ENCODE measurements at places on chromosomes 5 and 9.

DNA sequence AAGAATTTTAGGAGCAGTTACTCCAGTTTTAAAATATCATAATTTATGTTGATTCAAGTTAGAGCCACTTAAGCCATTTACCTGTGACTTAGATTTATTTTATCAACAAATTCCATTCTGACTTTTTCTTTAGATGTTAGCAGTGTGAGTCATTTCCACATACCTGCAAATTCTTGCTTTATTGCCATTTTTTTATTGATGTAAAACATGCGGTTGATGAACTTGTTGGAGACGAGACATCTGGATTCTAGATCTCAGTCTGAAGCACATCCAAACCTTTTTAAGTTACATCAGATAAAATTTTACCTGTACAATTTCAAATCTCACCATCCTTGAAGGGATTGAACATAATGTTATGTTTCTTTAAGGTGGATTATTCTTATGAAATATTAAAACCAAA lies 240.9 kb downstream of the IRX1 start:
- H3K27me3 ChIP-seq, result no peaks in the 10 kb centered on the region
- H3K4me3 ChIP-seq, result no peak overlapping the region
- DNase-seq, result no peak
- H3K27ac ChIP-seq, result no peak overlapping the region

GRCh38 chr9:72046630-72047456 lies 13.6 kb downstream of the C9orf57 start:
- H3K4me1 ChIP-seq, result peaks cover 7% of the 10 kb centered on the region
- H3K27me3 ChIP-seq, result no peaks in the 10 kb centered on the region
- H3K27ac ChIP-seq, result no peak overlapping the region
- DNase-seq, result no peak
- H3K36me3 ChIP-seq, result no peaks in the 10 kb centered on the region

- peaks cover 31% of the 10 kb centered on the region for H3K4me1 ChIP-seq
- H3K27me3 ChIP-seq, result no peaks in the 10 kb centered on the region
- no peak for DNase-seq
- no peak overlapping the region for H3K4me3 ChIP-seq
- H3K27ac ChIP-seq, result no peak overlapping the region
Measured at GRCh38 chr5:142819825-142820224, 49.6 kb downstream of the ARHGAP26 start.

DNA sequence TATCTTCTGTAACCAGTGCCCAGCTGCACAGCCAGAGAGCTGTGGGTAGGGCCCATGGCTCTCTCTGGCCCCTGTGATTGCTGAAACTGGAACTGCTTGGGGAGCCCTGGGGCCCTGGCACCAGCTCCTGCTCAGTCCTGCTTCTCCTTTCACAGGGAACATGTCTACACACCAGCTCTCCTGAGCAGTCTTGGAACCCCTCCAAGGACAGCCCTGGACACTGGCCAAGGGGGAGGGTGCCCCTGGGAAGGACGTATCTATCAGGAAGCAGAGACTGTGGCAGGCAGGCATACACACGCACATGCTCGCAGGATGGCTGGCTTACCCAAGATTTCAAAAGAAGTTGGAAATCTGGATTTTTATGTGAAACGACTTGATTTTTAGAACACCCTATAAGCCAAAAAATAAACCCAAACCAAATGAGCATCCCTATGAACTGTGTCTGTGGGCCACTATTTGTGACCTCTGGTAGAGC lies 8.8 kb upstream of the TRAF1 start:
- no peaks in the 10 kb centered on the region for H3K27me3 ChIP-seq
- H3K4me3 ChIP-seq, result no peak overlapping the region
- peaks cover 25% of the 10 kb centered on the region for H3K4me1 ChIP-seq

GRCh38 chr9:124841075-124841821 lies 12.0 kb upstream of the WDR38 start:
- no peaks in the 10 kb centered on the region for H3K36me3 ChIP-seq
- H3K4me1 ChIP-seq, result peaks cover 16% of the 10 kb centered on the region
- no peak overlapping the region for H3K27ac ChIP-seq

DNA sequence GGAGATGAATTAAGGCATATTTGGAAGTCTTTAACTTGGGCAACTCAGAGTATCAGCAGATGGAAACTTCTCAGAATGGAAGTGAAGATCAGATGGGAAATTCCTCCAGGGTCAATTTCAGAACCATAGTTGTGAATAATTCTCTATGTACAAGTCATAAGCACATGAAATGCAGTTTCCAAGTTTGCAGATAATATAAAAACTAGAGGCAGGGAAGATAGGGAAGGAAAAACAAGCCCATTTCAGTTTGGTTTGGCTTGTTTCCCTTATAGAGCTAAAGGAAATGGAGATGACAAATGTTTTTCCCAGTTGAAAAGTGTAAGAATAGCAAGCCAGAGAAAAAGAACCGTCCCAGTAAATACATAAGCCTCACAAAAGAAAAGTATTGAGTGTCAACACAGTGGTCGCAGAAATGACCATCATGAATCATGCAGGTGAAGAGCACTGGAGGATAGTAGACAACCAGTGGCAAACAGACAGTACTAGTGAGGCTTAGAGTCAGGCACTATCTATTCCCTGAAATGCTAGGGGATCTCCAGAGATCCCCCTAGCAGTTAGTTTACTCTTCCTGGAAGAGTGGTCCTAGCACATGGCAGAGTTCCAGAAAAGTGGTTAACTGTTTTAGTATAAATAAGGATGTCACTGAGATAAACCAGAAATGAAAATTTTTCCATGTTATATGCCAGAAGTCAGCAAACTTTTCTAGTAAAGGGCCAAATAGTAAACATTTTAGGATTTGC lies 245.9 kb downstream of the SAXO1 start:
- no peak overlapping the region for H3K4me3 ChIP-seq
- H3K27ac ChIP-seq, result no peak overlapping the region
- H3K4me1 ChIP-seq, result no peaks in the 10 kb centered on the region

DNA sequence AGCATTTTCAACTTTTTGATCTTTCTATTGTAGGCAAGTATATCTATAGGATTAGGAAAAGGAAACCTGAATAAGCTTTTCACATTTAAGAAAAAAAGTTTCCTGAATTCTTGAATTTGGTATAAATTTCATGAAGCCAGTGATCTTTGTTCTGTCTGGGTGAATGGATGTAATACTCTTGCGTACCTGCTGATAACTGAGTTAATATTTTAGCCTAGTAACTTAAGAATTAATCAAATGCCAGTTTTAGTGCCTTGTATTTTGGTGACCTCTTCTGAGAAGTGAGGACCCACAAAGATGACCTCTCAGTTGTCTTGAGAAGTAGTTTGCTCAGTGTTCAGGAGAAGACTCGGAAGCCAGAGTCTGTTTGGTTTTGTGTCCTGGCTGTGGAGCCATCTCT lies 77.9 kb downstream of the UHRF2 start:
- no peaks in the 10 kb centered on the region for H3K27me3 ChIP-seq
- no peak overlapping the region for H3K4me3 ChIP-seq
- DNase-seq, result no peak
- H3K36me3 ChIP-seq, result no peaks in the 10 kb centered on the region

- no peak overlapping the region for H3K4me3 ChIP-seq
- H3K36me3 ChIP-seq, result peaks cover 13% of the 10 kb centered on the region
- DNase-seq, result no peak
- H3K27me3 ChIP-seq, result no peaks in the 10 kb centered on the region
- no peaks in the 10 kb centered on the region for H3K4me1 ChIP-seq
- H3K27ac ChIP-seq, result no peak overlapping the region
Measured at GRCh38 chr9:93557366-93558137, 18.8 kb upstream of the PHF2 start.

DNA sequence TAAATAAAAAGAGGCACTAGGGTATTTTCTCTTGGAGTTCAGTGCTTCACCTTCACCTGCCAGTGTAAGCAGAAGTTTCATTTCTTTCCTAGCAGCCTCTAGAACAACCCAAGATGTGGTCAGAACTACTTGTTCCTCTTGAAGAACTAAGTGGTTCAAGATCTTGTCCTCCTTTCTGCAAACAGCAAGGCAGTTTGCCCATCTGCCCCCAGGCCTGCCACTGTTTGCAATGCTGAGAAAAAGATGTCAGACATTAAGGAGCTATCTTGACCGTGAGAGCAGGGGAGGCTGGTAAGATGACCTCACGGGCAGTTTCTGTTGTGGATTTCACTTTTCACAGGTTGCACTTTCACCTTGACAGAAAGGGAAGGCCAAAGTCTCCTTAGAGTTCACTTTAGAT lies 52.0 kb upstream of the KLF4 start:
- H3K27me3 ChIP-seq, result no peaks in the 10 kb centered on the region
- no peak for DNase-seq
- no peak overlapping the region for H3K4me3 ChIP-seq
- no peaks in the 10 kb centered on the region for H3K36me3 ChIP-seq

DNA sequence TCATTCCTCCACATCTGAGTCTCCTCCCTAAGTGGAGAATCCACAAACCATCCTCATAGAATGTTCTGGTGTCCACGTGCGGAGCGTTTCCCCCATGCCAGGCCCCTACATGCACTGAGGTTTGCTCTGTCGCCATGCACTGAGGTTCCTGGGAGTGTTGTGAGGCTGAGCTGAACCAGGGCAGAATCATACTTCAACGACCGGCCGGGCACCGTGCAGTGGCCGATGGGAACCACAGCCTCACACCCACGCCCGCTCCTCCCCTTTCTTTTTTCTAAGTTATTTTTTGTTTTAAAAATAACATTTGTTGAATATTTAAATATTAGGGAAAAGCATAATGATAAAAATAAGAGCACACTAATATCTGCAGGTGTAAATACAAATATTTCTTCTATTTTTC lies 260.4 kb upstream of the IRX4 start:
- no peak overlapping the region for H3K4me3 ChIP-seq
- no peaks in the 10 kb centered on the region for H3K27me3 ChIP-seq
- DNase-seq, result no peak
- H3K4me1 ChIP-seq, result no peaks in the 10 kb centered on the region
- no peaks in the 10 kb centered on the region for H3K36me3 ChIP-seq

GRCh38 chr5:74250304-74251102 lies 390.0 kb downstream of the ENC1 start:
- no peaks in the 10 kb centered on the region for H3K36me3 ChIP-seq
- peaks cover 21% of the 10 kb centered on the region for H3K4me1 ChIP-seq
- no peak for DNase-seq
- H3K27ac ChIP-seq, result no peak overlapping the region

GRCh38 chr9:132698989-132699388 lies 28.7 kb downstream of the GTF3C4 start:
- no peak overlapping the region for H3K27ac ChIP-seq
- peaks cover 4% of the 10 kb centered on the region for H3K4me1 ChIP-seq
- H3K27me3 ChIP-seq, result no peaks in the 10 kb centered on the region

- H3K4me3 ChIP-seq, result no peak overlapping the region
- H3K36me3 ChIP-seq, result no peaks in the 10 kb centered on the region
- no peak overlapping the region for H3K27ac ChIP-seq
- H3K27me3 ChIP-seq, result no peaks in the 10 kb centered on the region
- no peaks in the 10 kb centered on the region for H3K4me1 ChIP-seq
- no peak for DNase-seq
Measured at GRCh38 chr9:108296056-108296455, 559.7 kb downstream of the ACTL7B start.

GRCh38 chr9:73093016-73093739 lies 58.5 kb upstream of the ANXA1 start:
- no peak overlapping the region for H3K27ac ChIP-seq
- H3K36me3 ChIP-seq, result no peaks in the 10 kb centered on the region
- H3K27me3 ChIP-seq, result no peaks in the 10 kb centered on the region
- DNase-seq, result no peak
- H3K4me1 ChIP-seq, result no peaks in the 10 kb centered on the region

DNA sequence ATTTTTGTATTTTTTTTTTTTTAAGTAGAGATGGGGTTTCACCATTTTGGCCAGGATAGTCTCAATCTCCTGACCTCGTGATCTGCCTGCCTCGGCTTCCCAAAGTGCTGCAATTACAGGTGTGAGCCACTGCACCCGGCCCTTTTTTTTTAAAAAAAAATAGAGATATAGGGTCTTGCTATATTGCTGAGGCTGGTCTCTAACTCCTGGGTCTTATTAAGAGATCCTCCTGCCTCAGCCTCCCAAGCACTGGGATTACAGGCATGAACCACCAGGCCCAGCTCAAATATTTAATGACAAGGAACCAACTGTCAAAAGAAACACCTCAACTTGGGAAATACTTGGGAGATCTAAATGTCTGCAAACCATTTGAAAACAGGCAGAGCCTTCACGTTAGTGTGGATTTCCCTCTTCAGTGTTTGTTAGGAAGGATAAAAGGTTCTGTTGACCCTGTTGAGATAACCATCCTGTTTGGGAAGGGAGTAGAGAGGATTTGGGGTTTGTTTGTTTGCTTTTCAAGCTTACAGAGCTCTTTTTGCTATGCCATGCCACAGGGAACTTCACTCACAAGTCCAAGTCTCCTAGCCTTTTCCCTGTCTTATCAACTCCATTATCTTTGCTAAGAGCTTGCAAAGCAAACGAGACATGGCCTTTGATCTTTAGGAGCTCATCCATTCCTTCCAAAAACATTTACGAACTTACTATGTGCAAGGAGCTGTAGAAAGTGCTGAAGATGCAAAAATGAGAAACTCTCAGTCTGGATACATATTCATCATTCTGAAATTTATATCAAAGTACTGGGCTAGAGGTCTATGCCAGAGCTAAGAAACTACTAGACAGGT lies 7.5 kb downstream of the FAXDC2 start:
- no peak overlapping the region for H3K4me3 ChIP-seq
- no peak for DNase-seq
- H3K27me3 ChIP-seq, result no peaks in the 10 kb centered on the region
- H3K4me1 ChIP-seq, result no peaks in the 10 kb centered on the region
- H3K27ac ChIP-seq, result no peak overlapping the region

- H3K4me1 ChIP-seq, result peaks cover 3% of the 10 kb centered on the region
- no peak for DNase-seq
- no peaks in the 10 kb centered on the region for H3K36me3 ChIP-seq
- no peak overlapping the region for H3K4me3 ChIP-seq
- H3K27ac ChIP-seq, result no peak overlapping the region
Measured at GRCh38 chr9:79663300-79663699, 91.5 kb downstream of the TLE4 start.

DNA sequence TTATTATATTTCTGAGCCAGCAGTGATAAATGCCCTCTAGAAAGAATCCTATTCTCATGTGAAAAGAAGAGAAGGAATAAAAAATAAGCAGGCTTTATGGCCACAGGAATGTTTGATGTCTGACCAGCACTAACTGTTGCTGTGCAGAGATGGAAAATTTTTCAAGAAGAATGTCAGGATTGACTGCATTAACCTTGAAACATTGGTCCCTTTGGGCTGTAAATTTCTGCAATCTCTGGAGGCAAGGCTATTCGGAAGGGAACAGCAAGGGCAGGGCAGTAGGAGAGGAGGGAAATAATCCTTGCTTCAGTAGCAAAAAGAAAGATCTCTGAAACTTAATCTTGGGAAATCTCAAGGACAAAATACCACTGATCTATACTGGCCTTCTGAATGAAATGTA lies 415.2 kb downstream of the DNAH5 start:
- H3K36me3 ChIP-seq, result no peaks in the 10 kb centered on the region

GRCh38 chr9:134809826-134810225 lies 70.8 kb upstream of the FCN2 start:
- no peaks in the 10 kb centered on the region for H3K27me3 ChIP-seq
- no peak overlapping the region for H3K4me3 ChIP-seq
- DNase-seq, result no peak
- H3K27ac ChIP-seq, result no peak overlapping the region
- no peaks in the 10 kb centered on the region for H3K4me1 ChIP-seq
- H3K36me3 ChIP-seq, result no peaks in the 10 kb centered on the region
